ENCODE measurements at places on chromosomes 7 and 10. TPM values are rescaled to one million over a fixed set of nuclear protein-coding genes. Genes with fewer than 3 reads are reported as not detected.

The SPDYE3 gene
- not detected for total RNA-seq

- peak; percentile 57 for DNase-seq
These were observed 47.9 kb upstream of the ITPRID1 start for GRCh38 chr7:31466036-31466435.

GRCh38 chr7:142602756-142603155, 146.5 kb upstream of the PRSS1 start:
- DNase-seq, result no peak

- DNase-seq, result no peak
These were observed 37.3 kb downstream of the PLPP4 start for GRCh38 chr10:120494313-120494710.

- no peak for DNase-seq
These were observed 93.5 kb downstream of the PAXIP1 start for GRCh38 chr7:154909241-154910105.

GRCh38 chr7:128838109-128838779, 8.0 kb downstream of the FLNC start:
- DNase-seq, result no peak

Data from H1 (cell line).